ENCODE measurements at places on chromosomes 13 and 19. TPM values are rescaled to one million over a fixed set of nuclear protein-coding genes. Genes with fewer than 3 reads are reported as not detected.

- no peak for DNase-seq
Measured at GRCh38 chr13:94093652-94094315, 385.7 kb downstream of the DCT start.

GRCh38 chr13:22121146-22121739 lies 450.4 kb downstream of the FGF9 start:
- DNase-seq, result no peak

NAPSA gene
- total RNA-seq, result 3.3 TPM

DNA sequence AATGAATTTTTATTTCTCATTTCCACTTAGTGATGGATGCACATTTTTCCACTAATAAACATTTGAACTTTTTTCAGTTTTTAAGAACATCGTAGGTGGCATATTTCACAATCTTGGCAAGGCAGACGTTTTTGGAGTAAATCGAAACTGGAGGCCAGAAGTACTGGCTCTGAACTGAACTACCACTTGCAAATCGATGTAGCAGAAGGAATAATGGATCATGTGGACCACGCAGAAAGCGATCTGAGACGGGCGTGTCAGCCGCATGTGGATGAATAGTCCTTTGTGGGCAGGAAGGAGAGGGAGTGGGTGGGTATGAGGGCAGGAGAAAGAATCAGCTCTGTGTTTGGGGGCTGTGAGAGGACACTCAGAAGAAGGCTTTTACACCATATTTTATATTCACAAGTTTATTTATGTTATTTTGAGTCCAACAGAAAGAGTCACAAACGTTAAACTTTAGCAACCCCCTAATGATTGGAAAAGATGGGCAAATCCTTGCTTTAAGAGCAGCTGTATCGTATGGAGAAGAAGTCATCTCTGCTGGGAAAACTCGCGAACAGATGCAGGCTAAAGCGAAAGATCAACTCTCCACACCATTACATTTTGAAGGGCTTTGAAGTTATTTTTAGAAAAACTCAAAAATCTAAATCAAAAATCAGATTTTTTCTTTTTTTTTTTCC lies 90.5 kb downstream of the COL4A2 start:
- DNase-seq, result no peak

- DNase-seq, result no peak
Measured at GRCh38 chr19:14333101-14333871, 48.0 kb upstream of the ADGRE5 start.

DNA sequence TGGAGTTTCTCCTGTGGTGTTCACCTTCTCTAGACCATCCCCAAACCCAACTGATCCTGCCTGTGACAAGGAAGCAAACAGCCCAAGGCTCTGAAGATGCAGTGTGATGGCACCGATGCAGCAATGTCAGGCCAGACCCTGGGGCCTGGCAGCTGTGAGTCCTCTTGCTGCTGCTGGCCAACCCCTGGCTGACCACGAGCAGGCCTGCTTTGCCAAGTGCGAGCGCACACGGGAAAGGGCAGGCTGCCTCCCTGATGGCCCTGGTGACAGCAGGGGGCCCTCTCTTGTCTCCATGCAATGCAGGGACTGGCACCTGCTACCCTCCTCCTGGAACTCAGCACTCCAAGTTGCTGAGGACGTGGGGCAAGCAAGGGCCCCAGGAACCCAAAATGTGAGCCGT lies 5.4 kb upstream of the VSTM2B start:
- no peak for DNase-seq

All from left lobe of liver (tissue), 2 donors.